CD8-positive, alpha-beta memory T cell (primary cell): ENCODE measurements at places on chromosomes 11 and 22. TPM values are rescaled to one million over a fixed set of nuclear protein-coding genes. Genes with fewer than 3 reads are reported as not detected.

- DNase-seq: no peak
Measured at GRCh38 chr22:36304429-36304828, 51.5 kb downstream of the APOL1 start.

DNA sequence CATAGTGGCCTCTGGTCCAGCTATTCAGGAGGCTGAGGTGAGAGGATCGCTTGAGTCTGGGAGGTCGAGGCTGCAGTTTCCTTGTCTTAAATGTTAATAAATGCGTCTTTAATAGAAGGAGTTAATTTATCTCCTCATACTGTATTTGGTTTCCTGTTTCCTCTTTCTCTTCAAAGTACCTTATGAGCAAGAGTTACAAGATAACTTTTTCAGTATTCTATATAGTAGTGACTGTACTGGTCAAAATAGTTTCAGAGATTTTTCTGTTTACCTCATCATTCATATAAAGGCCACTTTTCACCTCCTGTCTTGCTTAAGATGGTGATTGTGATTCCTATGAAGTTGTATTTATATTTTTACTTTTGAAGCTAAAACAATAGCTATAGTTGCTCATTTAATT lies 50.9 kb downstream of the MCAM start:
- DNase-seq: no peak

- no peak for DNase-seq
Measured at GRCh38 chr11:119640541-119640940, 88.5 kb downstream of the NECTIN1 start.

DNA sequence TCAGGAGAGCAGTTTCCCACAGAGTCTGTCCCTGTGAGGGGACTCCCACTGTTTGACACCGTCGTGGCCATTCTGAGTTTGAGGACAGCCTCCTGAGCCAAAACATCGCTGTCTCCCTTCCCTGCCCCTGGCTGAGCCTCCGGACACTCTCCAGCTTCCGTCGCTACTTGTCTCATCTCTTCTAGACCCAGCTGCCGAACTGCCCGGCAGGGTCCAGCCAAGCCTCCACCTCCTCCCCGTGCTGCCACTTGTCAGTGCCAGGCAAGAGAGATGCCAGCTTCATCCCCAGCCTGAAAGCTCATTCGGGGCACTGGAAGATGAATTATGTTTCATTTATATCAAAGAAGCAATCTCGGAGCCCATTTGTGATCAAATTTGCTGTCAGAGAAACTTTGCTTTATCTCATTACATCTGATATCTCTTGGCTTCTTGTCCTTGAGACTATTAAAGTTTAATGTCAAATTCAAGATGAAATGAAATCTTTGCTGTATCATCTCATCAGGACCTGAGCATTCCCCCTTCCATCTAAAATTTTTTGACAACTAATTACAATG lies 283.9 kb downstream of the BUD13 start:
- DNase-seq: no peak

GRCh38 chr11:47495856-47496217 lies 46.9 kb upstream of the RAPSN start:
- no peak for DNase-seq

GRCh38 chr11:49377978-49378377 lies 169.6 kb upstream of the FOLH1 start:
- no peak for DNase-seq

- no peak for DNase-seq
Measured at GRCh38 chr11:121035780-121036179, 11.9 kb downstream of the TBCEL start.

GRCh38 chr11:82720267-82721065 lies 13.2 kb downstream of the FAM181B start:
- no peak for DNase-seq

GRCh38 chr11:291281-292210 lies 2.6 kb downstream of the PGGHG start:
- no peak for DNase-seq

DNA sequence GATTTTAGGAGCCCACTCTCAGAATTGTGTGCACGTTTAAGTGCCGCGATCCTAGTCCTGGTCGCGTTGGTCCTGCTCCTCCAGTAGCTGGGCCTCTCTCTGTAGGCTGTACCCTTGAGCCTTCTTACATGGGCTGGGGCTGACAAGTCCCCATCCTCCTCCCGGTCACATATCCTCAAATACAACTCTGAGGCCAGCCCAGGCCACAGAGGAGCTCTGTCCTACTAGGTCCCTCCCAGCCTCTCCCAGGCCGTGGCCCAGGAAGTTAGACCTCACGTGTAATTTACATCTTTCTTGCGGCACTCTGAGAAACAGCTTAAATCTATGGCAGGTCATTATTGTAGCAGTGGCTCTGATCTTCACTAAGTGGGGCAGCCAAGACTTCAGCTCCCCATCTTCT lies 207.2 kb upstream of the TBCEL start:
- no peak for DNase-seq

GRCh38 chr11:60592601-60593000 lies 77.4 kb downstream of the MS4A13 start:
- DNase-seq: no peak

- DNase-seq: no peak
Measured at GRCh38 chr11:58003591-58003990, 20.1 kb upstream of the OR9Q1 start.

DNA sequence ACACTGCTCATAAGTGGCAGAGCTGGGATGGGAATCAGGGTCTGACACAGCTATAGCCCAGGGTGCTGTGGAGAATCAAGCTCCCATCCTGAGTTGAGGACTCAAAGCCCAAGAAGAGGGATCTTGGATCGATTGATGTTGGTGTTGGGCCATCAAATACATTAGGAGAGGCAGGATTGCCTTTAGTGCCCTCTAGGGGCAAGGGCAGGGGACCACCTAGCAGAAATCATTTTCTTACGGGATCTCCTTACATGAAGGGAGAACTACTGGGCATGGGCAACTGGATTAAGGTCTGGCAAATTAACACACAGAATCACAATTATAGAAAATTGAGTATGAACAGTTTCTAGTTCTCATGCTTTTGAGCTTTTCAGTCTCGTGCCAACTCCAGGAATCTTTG lies 24.9 kb upstream of the EMSY start:
- no peak for DNase-seq

GRCh38 chr11:86197448-86197847 lies 47.1 kb upstream of the EED start:
- DNase-seq: no peak

GRCh38 chr11:57566905-57567514 lies 462 bp downstream of the UBE2L6 start:
- peak; percentile 16 for DNase-seq

DNA sequence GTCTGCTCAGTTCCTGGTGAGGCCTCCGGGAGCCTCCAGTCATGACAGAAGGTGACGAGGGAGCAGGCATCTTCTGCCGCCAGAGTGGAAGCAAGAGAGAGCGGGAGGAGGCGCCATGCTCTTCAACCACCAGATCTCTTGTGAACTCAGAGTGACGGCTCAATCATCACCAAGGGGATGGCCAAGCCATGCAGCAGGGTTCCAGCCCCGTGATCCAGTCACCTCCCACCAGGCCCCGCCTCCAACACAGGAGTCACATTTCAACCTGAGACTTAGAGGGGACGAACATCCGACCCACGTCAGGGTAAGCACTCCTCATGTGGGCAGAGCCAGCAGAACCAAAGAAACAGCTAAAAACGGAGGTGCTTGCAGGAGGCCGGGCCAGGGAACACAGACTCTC lies 1470.5 kb downstream of the BRD1 start:
- no peak for DNase-seq

- no peak for DNase-seq
Measured at GRCh38 chr11:85918910-85919794, 64.0 kb downstream of the CCDC83 start.

DNA sequence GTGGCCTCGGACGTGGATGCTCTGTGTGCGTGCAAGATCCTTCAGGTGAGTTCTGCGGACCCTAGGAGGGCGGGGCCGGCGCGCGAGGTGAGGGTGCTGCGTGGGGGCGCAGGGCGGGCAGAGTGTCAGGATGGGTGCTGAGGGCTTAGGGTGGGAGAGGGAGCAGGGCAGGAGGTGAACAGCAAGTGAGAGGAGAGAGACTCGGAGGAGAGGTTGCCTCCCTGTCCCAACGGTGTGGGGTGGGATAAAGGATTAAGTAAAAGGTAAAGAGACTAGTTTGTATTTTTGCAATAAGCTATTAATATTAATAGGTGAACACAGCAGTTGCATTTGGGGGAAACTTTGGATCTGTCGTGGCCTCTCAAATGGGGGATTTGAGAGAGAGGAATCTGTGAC lies 451 bp downstream of the CDC45 start:
- no peak for DNase-seq

GRCh38 chr22:27407369-27407985 lies 394.1 kb downstream of the MN1 start:
- no peak for DNase-seq

DNA sequence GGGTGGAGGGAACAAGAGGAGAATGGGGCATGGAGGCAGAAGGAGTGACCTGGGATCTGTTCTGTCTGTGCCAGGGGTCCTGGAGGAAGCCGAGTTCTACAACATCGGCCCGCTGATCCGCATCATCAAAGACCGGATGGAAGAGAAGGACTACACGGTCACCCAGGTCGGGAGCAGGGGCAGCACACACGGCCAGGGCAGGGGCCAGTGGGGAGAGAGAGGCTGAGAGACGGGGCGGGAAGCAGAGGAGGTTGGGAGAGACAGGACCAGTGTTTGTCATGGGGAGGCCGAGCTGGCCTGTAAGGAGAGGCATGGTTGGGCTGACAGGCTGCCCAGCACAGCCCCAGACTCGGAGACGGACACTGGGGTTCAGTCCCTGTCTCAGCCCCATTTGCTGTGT lies 4.7 kb downstream of the KCTD17 start:
- DNase-seq: no peak

DNA sequence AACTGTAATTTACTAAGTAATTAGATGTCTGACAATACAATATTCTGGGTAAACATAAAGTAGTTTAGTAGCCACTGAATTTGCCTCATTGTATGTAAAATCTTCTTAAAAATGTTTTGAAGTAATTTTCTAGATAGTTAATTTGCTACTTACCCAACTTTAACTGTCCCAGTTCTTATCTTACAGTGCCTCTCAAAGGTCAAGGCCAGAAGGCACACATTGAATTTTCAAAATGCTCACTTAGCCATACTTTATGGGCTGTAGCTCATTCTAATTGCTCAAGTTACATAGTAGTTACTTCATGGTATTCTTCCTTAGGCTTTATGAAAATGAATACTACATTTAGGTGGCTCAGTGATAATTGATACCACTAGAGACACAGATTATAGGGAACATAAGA lies 666.6 kb downstream of the CNTN5 start:
- DNase-seq: no peak

CD151 gene
- total RNA-seq: 65.5 TPM

CSF2RB gene
- total RNA-seq: 0.20 TPM

ENTHD1 gene
- 0.35 TPM for total RNA-seq

SCUBE1 gene
- 0.33 TPM for total RNA-seq

CARD18 gene
- total RNA-seq: not detected

PRSS23 gene
- 4.9 TPM for total RNA-seq

CAT gene
- total RNA-seq: 21.8 TPM

PGA5 gene
- not detected for total RNA-seq

GSTT2B gene
- total RNA-seq: not detected

GPR83 gene
- 0.11 TPM for total RNA-seq

STIM1 gene
- total RNA-seq: 46.0 TPM

ASPHD2 gene
- total RNA-seq: 13.1 TPM

GSC2 gene
- total RNA-seq: not detected

RRM1 gene
- total RNA-seq: 211 TPM
